ENCODE measurements at places on chromosomes 16 and 17.

GRCh38 chr16:53022374-53022773 lies 30.3 kb downstream of the CHD9NB start:
- DNase-seq, result peak; percentile 60

DNA sequence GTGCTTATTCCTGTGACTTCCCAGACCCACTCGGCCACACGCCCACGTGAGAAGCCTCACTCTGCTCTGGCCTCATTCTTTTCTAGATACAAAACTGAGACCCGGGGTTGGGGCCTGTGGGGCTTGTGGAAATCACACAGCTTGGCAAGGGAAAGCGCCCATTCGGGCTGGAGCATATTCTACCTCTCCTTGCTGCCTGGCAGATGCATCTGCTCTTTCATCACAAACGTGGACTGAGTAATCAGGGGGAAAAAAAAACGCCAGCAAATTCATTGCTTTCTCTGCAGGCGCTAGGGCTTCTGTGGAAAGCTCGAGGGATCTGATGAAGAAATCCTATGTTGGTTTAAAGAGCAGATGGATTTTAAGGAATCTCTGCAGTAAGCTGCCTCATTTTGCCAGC lies 44.4 kb downstream of the DNAH9 start:
- DNase-seq, result no peak

DNA sequence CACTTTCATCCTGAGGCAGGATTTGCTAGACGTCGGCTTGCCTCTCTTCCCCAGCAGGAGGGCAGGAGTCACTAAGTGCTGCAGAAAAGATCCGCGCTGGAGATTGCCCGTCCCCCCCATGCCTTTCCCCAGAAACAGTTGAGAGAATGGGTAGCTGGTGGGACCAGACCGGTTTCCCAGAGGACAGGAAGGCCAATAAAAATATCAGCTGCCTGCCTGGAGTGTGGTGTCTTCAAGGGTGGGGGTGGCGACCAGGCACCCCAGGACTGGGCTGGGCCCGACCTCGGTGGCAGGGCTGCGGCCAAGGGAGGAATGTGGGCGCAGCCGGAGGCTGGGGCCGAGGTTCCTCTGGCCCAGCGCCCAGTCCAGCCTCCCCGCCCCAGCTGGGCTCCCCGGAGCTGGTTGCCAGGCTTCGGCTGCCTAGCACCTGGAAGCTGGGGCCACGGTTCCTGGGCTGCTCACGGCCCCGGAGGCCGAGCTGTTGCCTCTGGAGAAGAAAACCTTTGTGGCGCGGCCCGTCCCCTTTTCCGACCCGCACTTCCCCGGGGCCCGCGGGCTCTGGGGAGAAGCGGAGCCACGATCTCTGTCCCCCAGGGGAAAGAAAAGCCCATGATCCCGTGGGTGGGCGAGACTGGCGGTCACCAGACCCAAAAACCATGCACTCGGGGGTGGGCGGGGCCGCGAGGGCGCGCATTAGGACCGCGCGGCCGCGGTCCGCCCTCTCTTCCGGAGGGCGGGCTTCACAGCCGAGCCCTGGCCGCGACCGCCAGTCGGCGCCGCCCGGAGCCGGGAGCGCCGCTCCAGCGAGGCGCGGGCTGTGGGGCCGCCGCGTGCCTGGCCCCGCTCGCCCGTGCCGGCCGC lies at the start of gene TRAF4:
TSS of gene TRAF4 (plus strand) at position 769 of the 861 bp plus-strand sequence. CDS start 102 bp downstream, outside the sequence.
- DNase-seq, result peak; percentile 87

GRCh38 chr16:69763599-69763942 lies 1.4 kb downstream of the WWP2 start:
- no peak for DNase-seq

DNA sequence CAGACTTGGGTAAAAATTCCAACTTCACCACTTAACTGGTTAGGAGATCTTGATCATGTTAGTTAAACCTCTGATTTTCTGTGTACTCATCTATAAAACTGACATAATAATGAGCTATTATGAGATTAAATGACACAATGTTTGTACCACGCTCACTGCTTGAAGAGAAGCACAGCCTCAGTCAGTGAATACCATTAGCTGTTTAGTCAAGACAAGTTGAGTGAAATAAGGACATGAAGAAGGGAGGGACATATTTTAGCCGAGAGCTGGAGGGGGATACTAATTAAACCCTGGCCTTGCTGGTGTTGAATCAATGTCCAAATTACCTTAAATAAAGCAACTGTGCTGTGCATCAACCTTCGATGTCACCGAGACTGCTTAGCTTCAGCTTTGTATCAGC lies 105.1 kb upstream of the TOX3 start:
- no peak for DNase-seq

DNA sequence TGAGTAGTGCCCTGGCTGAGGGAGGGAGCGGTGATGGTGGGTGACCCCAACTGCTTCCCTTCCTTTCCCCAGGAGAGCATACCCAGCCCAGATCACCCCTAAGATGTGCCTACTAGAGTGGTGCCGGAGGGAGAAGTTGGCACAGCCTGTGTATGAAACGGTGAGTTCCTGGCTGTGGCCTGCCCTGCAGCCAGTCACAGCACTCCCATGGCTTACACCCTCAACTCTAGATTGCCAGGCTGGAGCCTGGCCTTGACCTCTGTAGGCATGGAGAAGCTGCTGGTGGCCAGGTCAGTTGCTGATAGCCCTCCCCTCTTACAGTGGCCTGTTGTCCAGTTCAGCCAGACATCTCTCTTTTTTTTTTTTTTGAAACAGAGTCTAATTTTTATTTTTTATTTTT lies 8.6 kb upstream of the NFATC3 start:
- DNase-seq, result no peak

DNA sequence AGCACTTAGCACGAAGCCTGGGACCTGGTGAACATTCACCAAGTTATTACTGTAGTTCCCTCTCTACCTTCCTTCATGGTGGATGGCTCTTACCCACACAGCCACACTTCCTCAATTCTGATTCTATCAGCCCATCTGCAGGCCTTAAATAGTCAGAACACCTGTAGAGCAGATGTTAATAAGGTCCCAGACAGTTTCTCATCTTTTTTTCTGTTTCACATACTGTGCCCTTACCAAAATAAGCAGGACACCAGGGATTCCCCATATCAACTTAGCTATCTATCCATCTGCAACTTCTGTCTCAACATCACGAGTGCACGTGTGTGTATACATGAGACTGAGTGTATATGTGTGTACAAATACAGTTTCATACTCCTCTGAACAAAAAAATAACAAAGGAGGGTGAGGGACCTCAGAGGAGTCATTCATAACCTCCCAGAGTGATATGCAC lies 2.8 kb downstream of the RECQL5 start:
- no peak for DNase-seq

DNA sequence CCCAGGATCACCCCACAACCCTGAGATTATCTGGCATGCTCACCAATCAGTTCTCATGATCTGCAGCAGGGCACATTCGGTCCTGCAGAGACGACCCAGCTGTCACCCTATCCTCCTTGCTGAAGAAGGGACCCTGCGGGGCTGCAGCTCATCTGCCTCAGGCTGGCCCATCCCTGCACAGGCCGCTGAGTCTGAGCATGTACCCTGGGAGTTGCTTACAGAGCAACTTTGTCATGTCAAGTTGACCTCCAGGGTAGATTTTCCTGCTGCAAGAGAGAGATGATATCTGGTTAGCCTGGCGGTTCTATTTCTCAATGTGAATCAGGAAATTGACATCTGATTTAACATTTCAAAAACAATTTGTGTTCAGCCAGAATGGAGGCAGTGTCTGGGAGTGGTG lies 36.0 kb upstream of the ADCY9 start:
- peak; percentile 18 for DNase-seq

Measured in nephron progenitor cell (in vitro differentiated cells).